Dorsolateral prefrontal cortex (tissue), 122 donors: ENCODE measurements at places on chromosomes 7 and 10. TPM values are rescaled to one million over a fixed set of nuclear protein-coding genes. Genes with fewer than 3 reads are reported as not detected.

DNA sequence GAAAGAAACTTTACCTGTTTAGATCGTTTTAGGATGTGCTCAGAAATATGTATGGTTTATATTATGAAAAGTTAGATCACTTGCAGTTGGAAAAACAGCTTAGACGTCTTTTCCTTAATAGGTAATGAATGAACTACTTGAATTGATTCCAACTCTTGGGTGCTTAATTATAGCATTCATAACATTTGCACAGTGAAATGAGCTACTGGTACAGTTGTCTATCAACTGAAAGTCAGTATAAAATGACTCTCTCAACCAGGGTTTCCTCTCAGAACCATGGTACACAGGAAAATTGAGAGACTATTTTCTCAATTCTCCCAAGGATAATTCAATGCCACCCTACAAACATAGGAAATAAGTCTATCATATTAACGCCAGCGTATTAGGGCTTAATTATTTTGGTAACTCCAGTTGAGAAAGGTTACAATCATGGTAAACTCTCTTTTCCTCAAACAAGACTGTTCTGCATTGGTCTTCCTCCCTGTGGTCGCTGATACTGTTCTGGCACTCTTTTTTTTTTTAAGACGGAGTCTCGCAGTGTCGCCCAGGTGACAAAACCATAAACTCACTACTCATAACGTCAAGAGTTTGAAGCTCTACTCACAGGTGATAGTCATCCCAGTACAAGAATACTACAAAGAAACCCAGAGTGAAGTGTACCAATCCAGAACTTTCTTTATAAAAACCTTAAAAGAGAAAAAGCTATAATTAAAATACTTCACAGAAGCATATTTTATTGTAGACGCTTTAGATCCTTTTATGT lies 2.0 kb downstream of the ANLN start:
- no peak for DNase-seq

Gene MET
- total RNA-seq, result 20.3 TPM

GRCh38 chr10:96655461-96656197 lies 64.7 kb downstream of the PIK3AP1 start:
- no peak for DNase-seq

- no peak for DNase-seq
Observed at GRCh38 chr7:139820089-139820488, 9.0 kb upstream of the TBXAS1 start.

- DNase-seq, result no peak
Observed at GRCh38 chr10:98366062-98366530, 48.9 kb downstream of the PYROXD2 start.

- DNase-seq, result no peak
Observed at GRCh38 chr10:53458007-53458406, 685.4 kb upstream of the MBL2 start.
